ENCODE measurements at places on chromosomes 11 and 22. TPM values are rescaled to one million over a fixed set of nuclear protein-coding genes. Genes with fewer than 3 reads are reported as not detected.

DNA sequence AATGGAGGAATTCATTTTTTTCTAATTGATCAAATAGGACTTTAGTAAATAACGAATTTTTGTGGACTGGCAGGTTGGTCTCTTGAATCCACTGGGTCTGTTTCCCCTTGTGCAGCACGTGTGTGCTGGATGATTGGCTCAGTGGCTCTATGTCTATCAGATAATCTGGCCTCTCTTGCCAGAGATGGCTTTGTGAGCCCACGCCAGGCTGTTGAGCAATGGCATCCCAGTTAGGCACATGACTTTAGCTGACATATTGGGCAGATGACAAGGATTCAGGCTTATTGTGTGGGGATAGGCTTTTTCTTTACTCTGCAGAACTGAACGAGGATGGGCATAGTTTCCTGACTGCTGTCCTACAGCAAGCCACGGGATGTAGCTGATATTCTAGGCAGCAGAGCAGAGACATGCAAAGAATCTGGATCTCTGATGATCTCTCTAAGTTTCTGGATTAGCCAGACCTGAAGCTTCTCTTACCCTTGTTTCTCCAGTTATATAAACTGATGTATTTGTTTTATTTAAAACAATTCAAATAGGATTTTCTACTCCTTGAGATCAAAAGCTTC lies 144.9 kb downstream of the ARHGAP42 start:
- H3K4me1 ChIP-seq, result no peaks in the 10 kb centered on the region
- no peaks in the 10 kb centered on the region for H3K36me3 ChIP-seq
- no peak for DNase-seq
- no peak overlapping the region for H3K4me3 ChIP-seq

DNA sequence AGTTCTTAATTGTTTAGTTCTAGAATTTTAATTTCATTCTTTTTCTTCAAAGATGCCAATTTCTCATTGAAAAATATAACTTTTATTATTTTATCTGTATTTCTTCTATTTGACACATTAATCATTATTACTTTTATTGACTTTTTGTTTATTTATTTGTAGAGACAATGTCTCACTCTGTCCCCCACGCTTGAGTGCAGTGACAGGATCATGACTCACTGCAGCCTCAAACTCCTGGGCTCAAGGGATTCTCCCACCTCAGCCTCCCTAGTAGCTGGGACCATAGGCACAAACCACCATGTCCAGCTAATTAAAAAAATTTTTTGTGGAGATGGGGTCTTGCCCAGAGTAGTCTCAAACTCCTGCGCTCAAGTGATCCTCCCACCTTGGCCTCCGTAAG lies 30.3 kb upstream of the FBLN1 start:
- DNase-seq, result no peak
- H3K27me3 ChIP-seq, result peaks cover 15% of the 10 kb centered on the region
- no peak overlapping the region for H3K27ac ChIP-seq
- no peaks in the 10 kb centered on the region for H3K36me3 ChIP-seq

Gene AMPD3
- total RNA-seq, result 13.4 TPM

GRCh38 chr11:59818572-59818971 lies 8.0 kb upstream of the MRPL16 start:
- peak; percentile 19 for DNase-seq
- no peak overlapping the region for H3K4me3 ChIP-seq

Gene NEFH
- total RNA-seq, result 6.0 TPM

GRCh38 chr11:66789097-66789890 lies 53.9 kb upstream of the RCE1 start:
- no peak for DNase-seq
- peaks cover 3% of the 10 kb centered on the region for H3K4me1 ChIP-seq
- H3K27ac ChIP-seq, result no peak overlapping the region
- no peak overlapping the region for H3K4me3 ChIP-seq
- no peaks in the 10 kb centered on the region for H3K36me3 ChIP-seq
- no peaks in the 10 kb centered on the region for H3K27me3 ChIP-seq

Gene KDM4E
- not detected for total RNA-seq

DNA sequence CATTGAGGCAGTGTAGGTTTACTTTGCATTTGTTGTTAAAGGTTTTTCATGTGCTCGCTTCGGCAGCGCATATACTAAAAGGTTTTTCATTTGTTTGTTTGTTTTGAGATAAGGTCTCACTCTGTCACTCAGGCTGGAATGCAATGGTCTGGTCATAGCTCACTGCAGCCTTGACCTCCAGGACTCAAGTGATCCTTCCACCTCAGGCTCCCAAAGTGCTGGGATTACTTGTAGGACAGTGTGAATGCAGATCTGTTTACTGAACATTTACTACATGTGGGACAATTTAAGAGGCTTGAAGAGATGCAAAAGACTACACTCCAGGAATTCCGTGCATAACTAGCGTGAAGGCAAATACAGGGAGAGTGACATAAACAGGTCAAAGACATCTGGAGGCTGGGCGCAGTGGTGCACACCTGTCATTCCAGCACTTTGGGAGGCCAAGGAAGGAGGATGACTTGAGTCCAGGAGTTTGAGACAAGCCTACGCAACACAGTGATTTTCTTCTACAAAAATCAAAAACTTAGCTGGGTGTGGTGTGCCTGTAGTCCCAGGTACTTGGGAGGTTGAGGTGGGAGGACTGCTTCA lies 34.1 kb downstream of the YPEL1 start:
- no peak overlapping the region for H3K27ac ChIP-seq
- DNase-seq, result no peak
- no peaks in the 10 kb centered on the region for H3K27me3 ChIP-seq

DNA sequence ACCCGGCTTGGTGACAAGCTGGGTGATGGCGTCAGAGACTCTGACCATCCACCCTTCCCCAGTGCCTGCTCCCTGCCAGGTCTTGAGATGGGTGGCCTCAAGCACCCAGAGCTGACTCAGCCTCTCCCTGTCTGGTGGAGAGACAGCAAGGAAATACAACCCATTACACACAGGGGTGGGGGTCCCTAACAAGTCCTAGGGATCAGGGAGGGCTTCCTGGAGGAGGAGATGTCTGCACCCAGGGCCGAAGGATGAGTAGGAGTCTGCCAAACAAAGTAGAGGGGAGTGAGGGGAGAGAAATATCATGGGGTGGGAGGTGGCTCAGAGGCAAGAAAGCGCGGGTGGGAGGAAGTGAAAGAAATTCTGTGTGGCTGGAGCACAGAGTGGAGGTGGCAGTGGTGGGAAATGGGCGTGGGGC lies 6.8 kb downstream of the MAFF start:
- no peak overlapping the region for H3K27ac ChIP-seq
- H3K4me1 ChIP-seq, result peaks cover 22% of the 10 kb centered on the region
- no peak for DNase-seq

DNA sequence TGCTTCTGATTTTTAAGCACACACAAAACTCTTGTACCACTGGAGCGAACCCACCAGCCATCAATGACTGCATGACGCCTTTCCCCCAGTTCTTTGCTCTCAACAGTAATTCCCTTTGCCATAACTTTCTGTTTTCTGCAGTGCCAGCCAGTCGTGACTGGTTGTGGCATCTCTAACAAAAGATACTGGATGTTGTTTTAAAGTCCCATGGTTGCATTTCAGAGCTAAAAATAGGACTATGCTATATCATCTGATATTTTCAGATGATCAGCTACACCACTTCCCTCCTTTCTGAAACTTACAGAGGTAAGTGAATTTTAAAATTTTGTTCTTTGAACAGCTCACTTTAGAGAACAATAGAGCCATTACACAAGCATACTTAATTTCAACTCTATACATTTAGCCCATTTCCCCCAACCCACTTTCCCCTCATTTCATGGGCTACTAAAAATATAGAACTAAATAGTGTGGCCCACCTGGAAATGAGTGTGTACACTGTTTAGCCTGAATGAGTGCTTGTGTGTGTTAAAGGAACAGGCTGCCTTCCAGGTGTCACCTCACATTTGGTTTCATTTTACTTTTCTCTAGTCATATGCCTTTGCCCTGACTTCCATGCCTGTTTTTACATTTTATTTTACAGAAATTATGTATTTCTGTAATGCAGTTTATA lies 136.9 kb upstream of the ZC3H12C start:
- no peak for DNase-seq
- H3K27ac ChIP-seq, result peak overlapping the region; percentile 31
- H3K27me3 ChIP-seq, result peaks cover 32% of the 10 kb centered on the region
- H3K4me1 ChIP-seq, result peaks cover 12% of the 10 kb centered on the region
- H3K4me3 ChIP-seq, result peak overlapping the region; percentile 20

GRCh38 chr11:71066311-71066710 lies 186.1 kb downstream of the SHANK2 start:
- H3K27me3 ChIP-seq, result no peaks in the 10 kb centered on the region
- H3K4me3 ChIP-seq, result no peak overlapping the region
- no peak overlapping the region for H3K27ac ChIP-seq
- no peak for DNase-seq

Gene CST6
- not detected for total RNA-seq

- H3K36me3 ChIP-seq, result no peaks in the 10 kb centered on the region
- H3K27me3 ChIP-seq, result peaks cover 20% of the 10 kb centered on the region
- no peak overlapping the region for H3K4me3 ChIP-seq
These were observed 60.0 kb upstream of the MYEOV start for GRCh38 chr11:69233744-69234570.
